EL (cell line): ENCODE measurements at places on chromosomes 1 and 21.

DNA sequence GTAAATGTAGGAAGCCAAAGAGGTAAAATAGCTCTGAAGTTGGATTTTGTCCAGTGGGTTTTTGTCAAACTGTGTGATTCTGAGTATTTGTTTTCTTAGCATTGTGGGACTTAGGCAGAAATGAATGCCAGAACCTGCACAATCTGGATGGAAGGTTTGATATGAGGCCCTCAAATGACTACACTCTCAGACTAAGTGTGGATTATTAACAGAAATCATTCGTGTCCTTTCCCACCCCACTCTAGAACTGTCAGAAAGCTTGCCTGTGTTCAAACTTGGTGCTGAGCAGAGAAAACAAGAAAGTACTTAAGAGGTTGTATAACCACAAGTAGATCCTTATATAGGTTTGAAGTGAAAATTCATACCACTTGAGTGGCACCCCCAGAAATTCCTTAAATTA is 88.5 kb downstream of the WDR3 start:
- no peak for DNase-seq

DNA sequence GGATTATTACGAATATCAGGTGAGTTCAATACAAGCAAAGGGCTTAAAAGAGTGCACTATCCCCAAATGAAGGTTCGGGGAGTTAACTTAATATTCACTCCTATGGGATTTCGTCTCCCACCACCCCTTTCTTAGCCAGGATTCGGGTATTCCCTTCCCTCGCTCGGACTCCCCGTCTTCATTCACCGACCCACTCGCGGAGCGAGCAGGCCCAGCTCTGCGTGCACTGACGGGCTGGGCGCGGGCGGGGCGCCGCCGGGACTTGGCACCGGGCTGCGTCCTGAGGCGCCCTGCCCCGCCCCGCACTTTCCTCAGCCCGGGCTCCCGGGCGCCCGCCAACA is 7.7 kb upstream of the MPZL1 start:
- no peak for DNase-seq

GRCh38 chr1:160877221-160877620 is 7.8 kb downstream of the ITLN1 start:
- DNase-seq: no peak

DNA sequence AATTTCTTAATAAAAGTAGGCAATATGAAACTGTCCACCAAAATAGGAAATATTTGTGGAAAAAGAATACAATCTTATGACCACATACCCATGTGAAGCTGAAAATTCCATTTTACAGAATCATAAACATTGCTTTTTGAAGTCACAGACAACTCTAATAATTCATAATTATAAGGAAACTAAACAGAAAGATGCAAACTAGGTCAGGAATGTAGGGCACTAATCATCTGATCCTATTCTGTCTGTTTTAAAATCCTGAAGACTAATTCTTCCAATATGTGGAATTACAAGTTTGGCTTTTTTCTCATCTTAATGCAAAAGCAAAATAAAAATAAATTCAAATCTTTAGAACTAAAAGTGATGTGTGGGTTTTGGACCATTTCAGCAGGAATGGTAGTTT is 528.6 kb downstream of the LTN1 start:
- no peak for DNase-seq

GRCh38 chr21:40463176-40463575 is 383.8 kb downstream of the DSCAM start:
- DNase-seq: no peak

- DNase-seq: no peak
These were observed 56.5 kb downstream of the GALNT2 start for GRCh38 chr1:230123280-230124185.

GRCh38 chr1:53580009-53580400 is 120.8 kb downstream of the DMRTB1 start:
- no peak for DNase-seq

GRCh38 chr1:24822887-24823286 is 77.6 kb downstream of the CLIC4 start:
- no peak for DNase-seq

GRCh38 chr1:171935664-171936063 is 94.4 kb downstream of the DNM3 start:
- DNase-seq: no peak

DNA sequence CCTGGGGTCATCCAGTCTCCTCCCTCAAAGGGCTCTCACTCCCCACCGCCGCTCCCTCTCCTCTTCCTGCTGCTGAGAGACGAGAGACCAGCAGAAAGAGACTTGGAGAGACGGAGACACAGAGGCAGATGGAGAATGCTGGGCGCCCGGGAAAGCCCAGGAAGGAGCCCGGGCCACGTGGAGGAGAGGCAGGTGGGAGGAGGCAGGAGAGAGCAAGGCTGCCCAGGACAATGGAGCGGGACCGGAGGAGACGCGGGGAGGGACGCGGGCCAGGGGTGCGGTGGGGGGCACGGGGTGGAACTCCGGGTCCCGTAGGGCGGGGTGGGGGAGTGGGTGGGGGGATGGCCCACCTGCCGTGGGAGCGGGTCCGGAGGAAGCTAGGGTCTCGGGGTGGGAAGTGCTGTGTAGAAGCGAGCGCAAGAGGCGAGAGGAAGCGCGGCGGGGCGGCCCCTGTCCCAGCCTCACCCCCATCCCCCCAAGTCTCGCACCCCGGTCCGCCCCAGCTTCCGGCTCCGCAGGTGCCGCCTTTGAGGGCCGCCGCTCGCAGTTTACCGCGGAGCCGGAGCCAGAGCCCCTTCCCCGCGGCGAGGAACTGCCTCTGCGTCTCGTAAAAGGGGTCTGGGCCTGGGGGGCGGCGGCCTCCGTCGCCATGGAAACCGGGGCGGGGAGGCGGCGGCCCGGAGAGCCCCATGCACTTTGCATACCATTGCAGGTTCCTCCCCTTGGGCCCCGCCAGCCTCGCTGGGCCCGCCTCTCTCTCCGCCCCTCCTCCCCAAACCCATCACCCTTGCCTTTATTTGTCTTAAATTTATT is 11.7 kb upstream of the EPHA2 start:
- peak; percentile 56 for DNase-seq

DNA sequence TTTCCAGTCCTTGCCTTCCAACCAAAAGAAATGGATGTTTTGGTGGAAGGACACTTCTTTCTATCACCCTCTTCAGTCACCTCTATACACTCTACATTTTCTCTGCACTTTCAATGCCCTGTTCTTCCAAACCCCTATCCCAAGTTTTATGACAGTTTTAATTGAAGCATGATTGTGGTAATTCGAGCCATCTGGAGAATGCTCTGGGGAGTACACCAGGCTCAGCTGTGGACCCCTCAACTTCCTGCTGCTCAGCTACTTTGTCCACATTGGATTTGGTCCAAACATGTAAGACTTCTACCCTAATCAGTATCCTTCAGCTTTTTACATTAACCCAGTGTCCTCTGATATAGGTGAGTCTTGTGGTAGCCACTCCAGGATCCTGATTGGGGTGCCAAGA is 129.6 kb downstream of the SYT2 start:
- peak; percentile 48 for DNase-seq

- no peak for DNase-seq
These were observed 53.8 kb upstream of the TARDBP start for GRCh38 chr1:10958614-10959013.

GRCh38 chr21:42039911-42040351 is 29.8 kb upstream of the ZBTB21 start:
- DNase-seq: peak; percentile 92

DNA sequence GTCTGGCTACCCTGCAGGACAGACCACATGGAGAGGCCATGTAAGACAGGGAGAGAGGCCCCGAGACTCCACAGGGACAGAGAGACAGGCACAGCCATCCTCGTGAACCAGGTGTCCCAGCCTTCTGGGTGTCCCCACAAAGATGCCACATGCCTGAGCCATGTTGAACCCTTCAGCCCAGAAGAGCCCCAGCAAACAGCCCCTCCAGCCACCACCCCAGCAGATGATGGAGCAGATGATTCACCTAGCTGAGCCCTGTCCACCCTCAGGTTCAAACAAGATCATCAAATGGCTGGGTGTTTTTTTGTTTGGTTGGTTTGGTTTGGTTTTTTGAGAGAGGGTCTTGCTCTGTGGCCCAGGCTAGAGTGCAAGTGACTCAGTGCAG is 78.7 kb downstream of the DHRS3 start:
- DNase-seq: no peak

DNA sequence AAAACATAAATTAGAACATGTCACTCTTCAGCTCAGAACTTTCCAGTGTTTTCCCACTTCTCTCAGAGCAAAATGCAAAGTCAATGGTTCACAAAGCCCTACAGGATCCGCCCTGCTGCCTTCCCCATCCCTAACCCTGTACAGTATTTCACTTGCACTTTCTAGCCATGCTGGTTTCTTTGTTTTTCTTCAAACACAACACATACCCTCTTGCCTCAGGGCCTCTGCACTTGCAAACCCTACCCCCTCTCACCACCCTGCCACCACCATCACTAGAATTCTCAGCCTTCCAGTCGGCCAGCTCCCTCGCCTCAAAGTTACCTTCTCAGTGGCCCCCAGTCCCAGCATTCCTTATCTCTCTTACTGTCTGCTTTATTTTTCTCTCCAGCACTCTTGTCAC is 17.6 kb downstream of the TEX35 start:
- DNase-seq: peak; percentile 36

GRCh38 chr1:106957795-106958194 is 98.7 kb upstream of the PRMT6 start:
- no peak for DNase-seq

GRCh38 chr1:23004112-23004511 is 11.5 kb downstream of the TEX46 start:
- no peak for DNase-seq

- DNase-seq: peak; percentile 86
These were observed 5.5 kb downstream of the RIPK4 start for GRCh38 chr21:41761211-41761933.

DNA sequence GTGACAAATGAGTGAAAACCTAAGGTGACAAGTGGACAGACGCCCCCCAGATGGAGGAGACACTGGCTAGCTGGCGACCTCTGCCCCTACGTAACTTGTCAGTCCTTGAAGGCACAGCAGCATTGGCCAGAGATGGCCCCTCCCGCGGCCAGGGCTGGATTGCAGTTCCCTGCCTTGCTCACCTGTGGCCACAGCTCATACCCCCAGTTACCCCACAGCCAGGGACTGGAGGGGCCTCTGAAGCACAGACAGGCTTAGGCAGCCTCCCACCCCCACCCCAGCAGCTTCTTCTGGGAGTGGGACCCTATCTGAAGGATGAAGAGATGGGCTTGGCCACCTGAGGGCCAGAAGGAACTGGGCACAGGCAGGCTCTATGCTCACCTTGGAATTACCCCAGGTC is 3.7 kb downstream of the HES3 start:
- DNase-seq: no peak

GRCh38 chr1:3393024-3393986 is 61.2 kb upstream of the ARHGEF16 start:
- DNase-seq: no peak

DNA sequence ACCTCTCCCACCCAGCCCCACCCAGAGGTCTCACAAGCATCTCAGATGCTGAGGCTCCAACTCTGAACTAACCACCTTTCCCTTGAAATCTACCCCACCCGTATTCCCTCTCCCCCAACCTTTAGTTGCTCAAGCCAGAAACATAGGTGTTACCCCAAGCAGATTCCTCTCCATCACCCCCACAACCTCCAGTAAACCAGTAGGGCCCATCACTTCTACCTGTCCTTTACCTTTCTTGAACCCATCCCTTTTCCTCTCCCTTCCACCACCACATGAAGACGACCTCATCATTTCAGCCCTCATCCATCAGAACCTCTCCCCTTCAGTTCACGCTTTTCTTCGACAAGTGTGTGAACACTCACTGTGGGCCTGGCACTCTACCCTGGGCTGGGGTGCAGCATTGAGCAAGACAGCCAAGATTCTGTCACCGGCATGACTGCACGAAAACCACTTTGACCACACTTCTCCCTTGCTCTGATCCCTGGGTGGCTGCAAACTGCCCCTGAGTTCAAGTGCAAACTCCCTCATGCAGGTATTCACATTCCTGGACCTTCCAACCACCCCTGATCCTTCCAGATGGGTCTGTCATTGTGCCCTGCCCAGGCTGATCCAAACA is 65.5 kb upstream of the LAPTM5 start:
- DNase-seq: no peak

DNA sequence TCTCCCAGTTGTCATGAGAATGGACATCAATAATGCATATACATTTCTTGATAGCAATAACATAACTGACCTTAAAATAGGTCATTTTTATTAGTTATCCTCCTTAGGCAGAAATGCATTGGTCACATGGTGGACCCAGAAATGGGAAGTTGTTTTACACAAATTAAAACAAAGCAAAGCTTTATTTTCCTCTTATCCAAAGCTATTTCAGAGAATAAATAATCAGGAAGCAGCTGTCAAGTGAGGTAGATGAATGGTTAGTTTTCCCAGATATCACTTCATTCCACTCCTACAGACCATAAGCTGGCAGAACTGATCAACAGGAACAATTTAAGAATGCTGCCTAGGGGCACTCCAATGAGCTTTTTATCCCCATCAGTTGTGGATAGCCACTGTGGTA is 16.0 kb upstream of the OLIG1 start:
- no peak for DNase-seq

DNA sequence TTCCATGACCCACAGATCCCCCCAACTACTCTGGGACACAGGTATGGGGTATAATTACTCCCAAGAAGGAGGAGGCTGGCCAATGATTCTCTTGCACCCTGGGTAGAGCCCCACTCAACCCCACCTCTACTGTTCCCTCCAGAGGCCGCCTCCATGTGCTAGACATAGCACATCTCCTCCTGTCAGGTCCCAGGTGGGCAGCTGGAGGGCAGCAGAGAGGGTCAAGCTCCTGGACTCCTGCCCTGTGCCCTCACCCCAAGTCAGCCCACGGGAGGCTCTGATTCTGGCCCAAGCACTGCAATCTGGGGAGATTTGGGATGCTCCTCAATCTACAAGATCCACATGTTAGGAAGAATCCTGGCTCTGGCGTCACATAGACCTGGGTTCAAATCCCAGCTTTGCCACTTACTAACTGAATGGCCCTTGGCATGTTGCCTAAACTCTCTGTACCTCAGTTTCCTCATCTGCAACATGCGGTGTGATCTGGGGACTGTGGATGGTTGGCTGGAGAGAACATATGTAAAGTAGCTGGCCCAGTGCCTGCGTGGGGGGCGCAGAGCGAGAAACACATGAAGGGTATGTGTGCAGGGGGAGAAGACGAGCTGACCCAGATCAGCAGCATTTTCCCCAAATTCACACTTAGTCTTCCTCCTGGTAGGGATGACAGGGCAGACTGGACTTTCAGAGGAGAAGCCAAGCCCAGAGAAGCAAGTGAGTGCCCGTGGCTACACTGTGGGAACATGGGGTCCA is 23.2 kb downstream of the TNNT2 start:
- DNase-seq: no peak
